ENCODE measurements at places on chromosomes 7 and 10.

GRCh38 chr10:1735562-1735961, 1.8 kb downstream of the ADARB2 start:
- ATAC-seq: no peak

GRCh38 chr7:125512373-125512772, 582.7 kb upstream of the POT1 start:
- ATAC-seq: no peak

DNA sequence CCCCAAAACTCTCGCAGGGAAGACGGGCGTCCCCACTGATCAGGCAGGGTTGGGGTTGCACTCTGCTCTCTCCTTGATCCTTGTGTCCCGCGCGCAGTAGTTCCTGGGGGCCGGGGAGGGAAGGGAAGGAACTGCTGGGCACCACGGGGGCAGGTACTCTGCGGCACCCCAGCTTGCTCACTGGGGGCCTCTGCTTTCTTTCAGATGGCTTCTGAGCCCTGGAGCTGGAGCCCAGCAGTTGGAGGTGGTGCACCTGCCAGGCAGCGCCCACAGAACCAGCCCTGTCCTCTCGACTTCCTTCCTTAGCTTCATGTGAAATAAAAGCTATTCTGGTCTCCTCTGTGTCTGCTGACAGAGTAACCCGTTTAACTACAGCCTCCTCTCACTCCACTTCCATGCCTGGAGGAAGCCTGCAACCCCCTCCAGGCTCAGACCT, 12.2 kb downstream of the PLAC9 start:
- ATAC-seq: peak; percentile 39

DNA sequence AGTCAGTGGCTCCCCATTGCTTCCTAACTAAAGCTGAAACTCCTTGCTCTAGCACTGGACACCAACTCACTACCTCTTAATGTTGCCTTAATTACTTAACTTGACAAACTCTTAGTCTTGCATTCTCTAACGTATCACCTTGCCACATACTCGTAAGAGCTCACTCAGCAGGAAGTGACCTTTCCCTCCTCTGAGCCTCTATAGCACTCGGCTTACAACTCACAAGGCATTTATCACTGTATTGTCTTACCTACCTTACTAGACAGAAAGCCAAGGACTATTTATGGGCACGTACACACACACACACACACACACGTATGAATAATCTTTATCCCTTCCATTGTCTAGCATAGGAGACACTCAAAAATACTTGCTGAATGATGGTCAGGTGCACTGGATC, 21.2 kb downstream of the CEP41 start:
- ATAC-seq: peak; percentile 36

DNA sequence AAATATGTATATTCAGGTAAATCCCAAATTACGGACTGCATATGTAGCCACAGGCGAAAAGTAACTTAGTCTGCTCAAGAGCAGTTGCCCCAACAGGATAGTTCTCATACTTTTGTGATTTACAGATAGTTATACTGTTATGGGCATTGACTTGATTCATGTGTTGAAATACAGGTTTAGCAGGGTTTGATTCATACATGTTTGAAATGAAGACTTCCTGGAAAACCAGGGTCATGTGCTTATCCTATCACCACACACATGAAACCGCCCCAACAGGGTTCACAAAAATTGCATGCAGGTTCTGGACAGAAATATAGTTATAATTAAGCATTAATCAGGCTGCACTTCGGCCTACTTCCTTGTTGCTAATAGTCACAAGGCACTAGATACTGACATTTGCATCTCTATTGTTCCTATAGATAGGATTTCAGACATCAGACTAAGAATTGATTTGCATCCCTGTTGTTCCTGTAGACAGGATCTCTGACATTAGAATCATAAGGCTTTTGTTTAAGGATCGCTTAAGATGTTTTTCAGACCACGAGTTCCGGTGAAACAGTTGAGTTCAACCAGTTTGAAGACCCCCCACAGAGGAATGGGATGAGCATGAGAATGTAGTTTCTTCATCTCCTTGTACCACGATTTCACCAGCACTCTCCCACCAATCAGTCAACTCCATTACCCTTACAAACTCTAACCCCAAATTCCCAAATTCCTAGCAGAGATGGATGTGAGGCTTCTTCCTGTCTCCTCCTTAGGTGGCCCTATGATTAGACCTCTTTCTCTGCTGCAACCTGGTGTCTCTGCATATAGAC, 2.0 kb upstream of the ZNF398 start:
- no peak for ATAC-seq

DNA sequence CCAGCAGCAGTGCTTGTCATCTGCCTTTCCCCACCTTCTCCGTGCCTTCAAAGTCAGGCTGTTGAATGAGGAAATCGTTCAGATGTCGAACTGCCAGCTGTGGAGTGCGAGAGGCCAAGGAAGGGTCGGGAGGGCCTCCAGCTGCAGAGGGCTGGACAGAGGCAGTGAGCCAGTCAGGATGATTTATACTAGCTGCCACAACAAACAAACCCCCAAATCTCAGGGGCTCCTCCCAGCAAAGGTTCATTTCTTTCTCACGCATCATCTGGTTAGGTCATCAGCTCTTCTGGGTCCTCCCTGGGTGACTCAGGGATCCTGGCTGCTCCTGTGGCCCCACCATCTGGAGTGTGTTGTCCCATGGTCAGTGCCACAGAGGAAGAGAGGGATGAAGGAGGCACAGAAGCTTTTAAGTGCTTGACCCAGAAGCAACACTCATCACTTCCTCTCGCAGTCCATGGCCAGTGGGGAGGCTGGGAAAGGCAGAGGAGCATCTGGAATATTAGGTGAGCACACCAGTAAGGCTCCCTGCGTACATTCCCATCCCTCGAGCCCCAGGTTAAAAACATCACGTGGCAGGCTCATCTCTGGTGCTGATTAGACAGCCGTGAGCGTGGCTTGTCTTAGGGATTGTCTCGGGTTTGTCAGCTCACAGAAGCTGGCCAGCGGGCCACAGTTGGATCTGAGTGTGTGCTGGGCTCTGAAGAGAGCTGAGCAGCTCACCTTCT, 140.7 kb downstream of the RGS10 start:
- no peak for ATAC-seq

DNA sequence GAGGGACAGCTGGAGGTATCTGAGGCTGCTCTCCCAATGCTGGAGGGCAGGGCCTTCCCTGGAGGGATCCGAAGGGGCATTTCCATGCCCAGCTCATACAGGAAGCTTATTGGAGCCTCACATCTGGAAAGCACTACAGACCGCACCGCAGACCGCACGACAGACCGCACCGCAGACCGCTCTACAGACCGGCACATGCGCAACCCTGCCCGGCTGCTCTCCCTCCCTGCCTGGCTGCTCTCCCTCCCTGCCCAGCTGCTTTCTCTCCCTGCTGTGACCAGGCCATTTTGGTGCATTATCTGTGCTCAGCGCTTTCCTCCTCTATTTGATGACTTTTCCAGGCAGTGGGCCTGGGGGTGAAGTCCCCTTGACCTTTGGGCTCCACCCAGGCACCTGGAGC, 39.6 kb upstream of the EN2 start:
- no peak for ATAC-seq

- peak; percentile 33 for ATAC-seq
These were observed 58.4 kb upstream of the PCGF5 start for GRCh38 chr10:91162050-91162494.

- peak; percentile 8 for ATAC-seq
These were observed 65.8 kb downstream of the ATXN7L1 start for GRCh38 chr7:105810556-105810955.

DNA sequence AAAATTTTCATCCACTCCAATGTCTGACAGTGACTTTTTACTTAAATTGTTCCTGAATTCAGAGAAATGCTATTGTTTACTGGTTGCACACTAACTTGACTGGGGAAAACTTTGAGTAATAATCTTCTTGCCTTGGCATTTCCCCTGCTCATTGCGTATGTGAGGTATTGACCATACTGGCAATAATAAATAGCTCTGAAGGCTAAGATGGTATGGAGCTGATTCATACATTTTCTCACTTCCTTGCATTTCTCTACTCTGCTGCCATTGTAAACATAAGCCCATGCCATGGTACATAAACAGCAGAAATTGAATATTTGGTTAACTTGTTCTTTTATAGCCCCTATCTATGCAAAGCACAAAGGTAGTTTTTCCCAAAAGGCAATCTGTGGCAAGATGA, 290.0 kb downstream of the RNLS start:
- no peak for ATAC-seq

- peak; percentile 84 for ATAC-seq
These were observed at the start of gene FHIP2A for GRCh38 chr10:114821293-114821914. Gene FHIP2A (plus strand): TSS chr10:114821780. CDS start chr10:114822079, 299 bp downstream.

DNA sequence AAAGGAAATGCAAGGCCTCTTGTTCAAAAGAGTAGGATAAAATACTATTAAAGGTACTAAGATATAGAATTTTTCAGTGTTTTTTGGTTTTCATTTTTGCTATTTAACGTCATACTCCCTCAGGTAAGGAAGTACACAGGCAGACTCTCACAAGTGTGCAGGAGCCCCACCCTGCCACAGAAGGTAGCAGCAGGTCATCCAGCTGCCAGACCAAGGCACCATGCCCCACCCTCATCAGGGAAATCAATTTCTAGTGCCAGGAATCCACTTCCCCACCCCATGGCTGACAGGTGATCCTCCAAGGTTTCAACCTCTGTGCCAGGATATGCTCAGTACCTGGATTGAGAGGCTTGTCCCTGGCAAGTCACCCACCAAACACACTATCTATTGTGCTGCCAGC, 712.9 kb downstream of the SORCS3 start:
- ATAC-seq: no peak

- peak; percentile 88 for ATAC-seq
These were observed 2.4 kb upstream of the TAS2R38 start for GRCh38 chr7:141975806-141976523.

GRCh38 chr10:6048281-6049030, 13.7 kb downstream of the IL2RA start:
- ATAC-seq: no peak

- ATAC-seq: no peak
These were observed 119.9 kb upstream of the COL1A2 start for GRCh38 chr7:94274828-94275227.

DNA sequence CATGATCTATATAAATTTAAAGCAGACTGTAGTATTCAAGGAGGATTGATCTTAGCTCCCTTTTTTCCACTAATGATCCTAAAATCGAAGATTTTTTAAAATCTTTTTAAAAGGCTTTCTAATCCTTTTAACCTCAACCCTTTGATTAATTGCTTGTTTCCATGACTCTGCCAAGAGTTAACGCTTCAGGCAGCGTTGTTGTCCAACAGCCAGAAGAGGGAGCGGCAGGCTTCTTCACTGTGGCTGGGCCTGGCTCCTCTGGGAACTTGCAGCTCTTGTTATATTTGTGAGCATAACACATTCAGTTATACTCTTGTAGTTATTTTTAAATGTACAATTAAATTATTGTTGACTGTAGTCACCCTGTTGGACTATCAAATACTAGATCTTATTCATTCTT, 26.3 kb downstream of the CRCP start:
- no peak for ATAC-seq

- no peak for ATAC-seq
These were observed 41.7 kb downstream of the ARL4A start for GRCh38 chr7:12729112-12729511.

- no peak for ATAC-seq
These were observed 35.4 kb upstream of the HPS1 start for GRCh38 chr10:98482096-98482495.

- no peak for ATAC-seq
These were observed 1197.8 kb upstream of the SORCS1 start for GRCh38 chr10:108362296-108362695.

- ATAC-seq: no peak
These were observed 17.3 kb downstream of the KLLN start for GRCh38 chr10:87846023-87846422.

DNA sequence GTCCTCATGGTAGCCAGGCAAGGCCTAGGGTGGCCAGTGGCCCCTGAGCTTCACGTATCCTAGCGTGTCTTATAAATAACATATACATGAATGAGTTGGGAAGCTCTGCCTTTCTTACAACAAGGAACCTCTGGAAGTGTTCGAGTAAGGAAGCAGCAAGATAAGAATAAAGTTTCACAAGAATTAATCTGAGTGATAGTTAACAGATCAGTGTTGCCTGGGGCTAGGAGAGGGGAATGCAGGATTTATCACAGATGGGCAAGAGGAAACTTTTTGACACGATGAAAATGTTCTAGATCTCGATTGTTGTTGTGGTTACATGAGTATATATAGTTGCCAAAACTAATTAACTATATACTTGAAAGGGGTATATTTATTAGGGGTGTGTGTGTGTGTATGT, 74.2 kb downstream of the TSPAN12 start:
- no peak for ATAC-seq

DNA sequence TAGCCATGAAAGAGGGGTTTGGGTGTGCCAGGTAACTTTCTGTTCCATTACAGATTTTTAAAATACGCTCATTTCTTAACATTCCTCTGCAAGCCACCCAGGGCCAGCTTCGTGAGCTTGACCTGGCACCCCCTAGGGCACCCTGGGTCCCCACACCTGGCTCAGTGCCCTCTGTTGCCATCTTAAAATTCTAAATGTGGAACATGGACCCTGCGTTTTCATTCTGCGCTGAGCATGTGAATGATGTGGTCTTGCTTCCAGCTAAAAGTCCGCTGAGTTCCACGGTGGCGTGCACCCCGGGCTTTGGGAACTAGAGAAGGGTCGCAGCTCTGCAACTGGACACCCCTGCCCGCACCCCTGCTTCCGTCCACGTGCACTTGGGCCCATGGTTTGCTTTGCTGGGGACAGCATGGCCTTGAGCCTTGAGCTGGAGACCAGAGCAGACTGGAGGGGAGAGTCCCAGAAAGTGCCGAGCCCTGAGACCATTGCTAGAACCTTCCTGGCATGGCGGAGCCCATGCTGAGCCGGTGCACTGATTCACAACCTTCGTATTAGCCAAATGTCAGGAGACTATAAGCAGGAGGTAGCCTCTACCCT, 91.1 kb downstream of the RGS10 start:
- no peak for ATAC-seq

DNA sequence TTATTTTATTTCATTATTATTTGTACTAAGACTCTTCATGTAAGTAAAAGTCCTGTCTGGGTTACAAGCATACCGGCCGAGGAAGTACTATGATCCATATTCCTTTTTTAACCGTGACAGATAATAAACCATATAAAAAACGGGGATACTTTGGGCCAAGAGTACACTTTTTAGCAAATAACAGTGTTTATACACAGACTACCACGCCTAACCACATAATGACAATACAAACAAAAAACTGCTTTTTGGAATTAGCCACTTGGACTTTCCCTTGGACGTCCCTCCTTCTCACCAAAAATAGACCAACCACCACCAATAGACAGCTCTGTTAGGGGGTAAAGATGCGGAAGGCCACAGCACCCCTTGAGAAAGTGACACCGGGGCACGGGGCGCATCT, 800 bp downstream of the MINDY3 start:
- no peak for ATAC-seq

DNA sequence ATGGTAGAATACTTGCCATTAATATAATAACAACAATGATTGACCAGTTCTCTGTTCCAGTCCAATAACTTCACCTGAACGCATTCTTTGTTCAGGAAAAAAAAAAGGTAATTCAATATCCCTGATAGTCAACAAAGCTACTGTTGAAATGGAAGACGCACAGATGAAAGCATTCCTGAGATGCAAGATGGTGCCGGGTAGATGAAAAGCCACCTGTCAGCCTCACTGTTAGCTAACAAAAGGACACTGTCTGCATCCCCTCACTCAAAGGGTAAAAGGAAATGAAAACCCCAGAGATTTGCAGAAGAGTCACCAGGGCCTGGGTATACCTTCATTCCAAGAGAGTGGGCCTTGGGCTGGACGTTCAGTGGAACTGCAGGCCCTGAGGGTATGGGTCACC, 357.4 kb downstream of the PLXNA4 start:
- no peak for ATAC-seq
